Activated naive CD4-positive, alpha-beta T cell treated with anti-CD3 and anti-CD28 coated beads, Interleukin-2, amount 10 ng/mL, durations not matched to agents 5 hours and 36 hours (primary cell): ENCODE measurements at places on chromosomes 1 and 21. TPM values are rescaled to one million over a fixed set of nuclear protein-coding genes. Genes with fewer than 3 reads are reported as not detected.

The PACC1 gene
- total RNA-seq, result 11.3 TPM

The CHD5 gene
- 0.10 TPM for total RNA-seq

The KCNE2 gene
- not detected for total RNA-seq

The PROK1 gene
- not detected for total RNA-seq

The SEC16B gene
- total RNA-seq, result not detected

The C8A gene
- total RNA-seq, result not detected

The EXTL1 gene
- not detected for total RNA-seq

The ITLN2 gene
- not detected for total RNA-seq

The KANK4 gene
- not detected for total RNA-seq

The VSIG8 gene
- total RNA-seq, result not detected

The VPS45 gene
- 30.5 TPM for total RNA-seq

The LAMC2 gene
- not detected for total RNA-seq

The PTCH2 gene
- 0.86 TPM for total RNA-seq

The SNRNP40 gene
- 67.8 TPM for total RNA-seq

The FAM72B gene
- total RNA-seq, result 19.5 TPM

The TRIM62 gene
- 11.2 TPM for total RNA-seq

The RNASEL gene
- 5.1 TPM for total RNA-seq

The KRTAP13-2 gene
- total RNA-seq, result not detected

The BRDT gene
- not detected for total RNA-seq

The AIM2 gene
- 3.4 TPM for total RNA-seq

The FNDC10 gene
- total RNA-seq, result 9.1 TPM

The NCF2 gene
- 11.7 TPM for total RNA-seq

The HAO2 gene
- total RNA-seq, result not detected

The EPHA10 gene
- total RNA-seq, result not detected

The SPRR5 gene
- not detected for total RNA-seq

The LINGO4 gene
- total RNA-seq, result 0.10 TPM

The RIPK4 gene
- 0.05 TPM for total RNA-seq

The PDZK1IP1 gene
- total RNA-seq, result not detected

The SRSF4 gene
- 96.8 TPM for total RNA-seq

The OR2T12 gene
- total RNA-seq, result not detected

The RGS8 gene
- not detected for total RNA-seq

The SSX2IP gene
- total RNA-seq, result 13.9 TPM

The DNASE2B gene
- total RNA-seq, result not detected

The SYPL2 gene
- total RNA-seq, result not detected

The FCRLB gene
- total RNA-seq, result 0.39 TPM

The NR5A2 gene
- not detected for total RNA-seq

The ALG14 gene
- total RNA-seq, result 2.5 TPM

The LRRC7 gene
- not detected for total RNA-seq

The MARCKSL1 gene
- total RNA-seq, result 59.6 TPM

The TRIM63 gene
- 0.39 TPM for total RNA-seq

The GJC2 gene
- 0.72 TPM for total RNA-seq

The S100A9 gene
- total RNA-seq, result not detected

The FAM78B gene
- total RNA-seq, result 0.22 TPM

The RNU1-1 gene
- 2,872 TPM for total RNA-seq

The PROX1 gene
- total RNA-seq, result not detected

The XCL2 gene
- not detected for total RNA-seq

The FDPS gene
- total RNA-seq, result 277 TPM

The LCE1B gene
- not detected for total RNA-seq

The AMPD2 gene
- total RNA-seq, result 112 TPM

The OR2M3 gene
- not detected for total RNA-seq

The CACNA1E gene
- 0.05 TPM for total RNA-seq

The RBM11 gene
- total RNA-seq, result 0.43 TPM

The KMO gene
- not detected for total RNA-seq

The KRTAP20-1 gene
- total RNA-seq, result not detected

The SNRPE gene
- total RNA-seq, result 162 TPM

The LENEP gene
- 1.2 TPM for total RNA-seq
